ENCODE measurements at places on chromosomes 1 and 21.

DNA sequence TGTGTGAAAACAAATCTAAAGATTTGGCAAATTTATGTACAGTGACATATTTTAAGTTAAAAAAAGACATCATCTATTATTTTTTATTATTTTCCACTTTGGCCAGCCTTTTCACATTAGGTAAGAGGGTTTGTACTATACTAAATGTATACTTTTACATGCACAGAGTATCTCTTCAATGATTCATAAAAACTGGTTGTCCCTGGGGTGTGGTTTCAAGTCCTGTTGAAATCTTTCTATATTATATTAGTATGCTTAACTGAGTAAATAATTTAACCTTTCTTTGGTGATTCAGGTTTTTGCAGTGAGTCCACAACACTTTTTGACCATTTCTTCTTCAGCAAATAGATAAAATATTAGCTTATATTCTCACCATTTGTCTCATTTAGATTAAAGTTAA, 45.7 kb downstream of the EEIG2 start:
- DNase-seq = no peak

- no peak for DNase-seq
Observed at GRCh38 chr1:95438218-95438948, 204.4 kb downstream of the RWDD3 start.

DNA sequence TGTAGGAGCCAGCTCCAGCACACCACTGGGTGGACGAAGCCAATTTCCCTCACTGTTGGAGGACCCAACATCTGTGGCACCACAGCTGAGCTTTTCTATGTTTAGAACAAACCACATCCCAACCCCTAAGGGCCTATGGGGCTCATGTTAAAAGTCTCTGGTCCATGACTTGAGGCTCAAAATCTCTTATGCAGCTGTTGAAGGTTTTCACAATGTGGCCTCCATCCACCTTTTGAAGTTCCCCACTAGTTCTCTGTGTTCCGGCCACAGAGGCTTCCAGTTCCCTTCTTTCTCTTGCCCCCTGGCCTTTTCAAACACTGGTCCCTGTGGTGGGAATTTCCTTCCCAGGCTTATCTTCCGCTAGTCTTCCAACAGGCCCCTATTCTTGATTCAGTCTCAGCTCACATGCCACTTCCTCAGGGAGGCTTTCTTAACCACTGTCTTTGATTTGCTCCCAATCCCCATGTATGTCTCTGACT, 3.9 kb upstream of the IFNLR1 start:
- DNase-seq = no peak

DNA sequence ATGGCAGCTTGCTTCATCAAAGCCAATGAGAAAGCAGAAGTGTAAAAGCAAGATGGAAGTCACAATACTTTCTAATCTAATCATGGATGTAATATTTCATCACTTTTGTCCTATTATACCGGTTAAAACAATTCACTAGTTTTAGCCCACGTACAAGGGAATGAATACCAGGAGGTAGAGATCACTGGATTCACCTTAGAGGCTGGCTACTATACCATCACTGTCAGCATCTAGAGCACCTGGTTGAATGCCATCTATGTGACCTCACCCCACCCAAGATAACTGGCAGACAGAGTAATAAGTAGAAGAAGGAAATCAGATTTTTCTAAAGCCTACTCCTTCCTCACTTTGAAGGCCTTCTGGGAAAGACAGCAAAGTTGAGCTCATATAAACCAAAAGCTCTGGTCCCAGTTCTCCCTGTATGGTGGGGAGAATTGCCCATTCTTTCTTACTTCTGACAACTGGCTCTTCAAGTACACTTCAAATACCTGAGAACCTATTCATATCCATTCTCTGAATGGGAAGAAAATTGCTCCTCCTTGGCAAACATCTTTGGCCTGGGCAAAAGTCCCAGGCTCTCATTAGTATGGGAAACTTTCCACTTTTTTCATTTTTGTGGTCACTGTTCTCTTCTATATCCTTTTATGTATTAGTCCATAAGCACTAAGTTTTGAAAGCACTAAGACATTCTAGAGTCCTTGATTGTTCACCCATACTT, 24.8 kb downstream of the HSD3B1 start:
- no peak for DNase-seq

GRCh38 chr1:38031513-38031866, 15.1 kb downstream of the POU3F1 start:
- no peak for DNase-seq

DNA sequence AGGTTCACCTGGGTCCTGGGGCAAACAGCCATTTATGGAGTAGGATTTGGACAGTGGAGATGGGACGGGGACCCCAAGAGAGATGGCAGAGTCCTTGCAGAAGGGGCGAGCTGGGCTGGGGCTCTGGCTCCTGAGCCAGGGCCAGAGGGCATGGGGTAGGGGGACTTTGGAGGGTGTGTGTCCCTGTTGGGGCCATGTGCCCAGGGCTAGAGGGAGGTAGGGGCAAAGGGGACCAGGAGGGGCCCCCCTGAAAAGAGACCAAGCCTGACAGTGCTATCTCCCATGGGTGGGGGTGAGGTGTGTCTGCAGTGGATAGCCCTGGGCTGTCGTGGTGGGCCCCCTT, 92.3 kb downstream of the TRIM11 start:
- DNase-seq = no peak

GRCh38 chr21:38660333-38661196, 145.2 kb upstream of the ETS2 start:
- no peak for DNase-seq

DNA sequence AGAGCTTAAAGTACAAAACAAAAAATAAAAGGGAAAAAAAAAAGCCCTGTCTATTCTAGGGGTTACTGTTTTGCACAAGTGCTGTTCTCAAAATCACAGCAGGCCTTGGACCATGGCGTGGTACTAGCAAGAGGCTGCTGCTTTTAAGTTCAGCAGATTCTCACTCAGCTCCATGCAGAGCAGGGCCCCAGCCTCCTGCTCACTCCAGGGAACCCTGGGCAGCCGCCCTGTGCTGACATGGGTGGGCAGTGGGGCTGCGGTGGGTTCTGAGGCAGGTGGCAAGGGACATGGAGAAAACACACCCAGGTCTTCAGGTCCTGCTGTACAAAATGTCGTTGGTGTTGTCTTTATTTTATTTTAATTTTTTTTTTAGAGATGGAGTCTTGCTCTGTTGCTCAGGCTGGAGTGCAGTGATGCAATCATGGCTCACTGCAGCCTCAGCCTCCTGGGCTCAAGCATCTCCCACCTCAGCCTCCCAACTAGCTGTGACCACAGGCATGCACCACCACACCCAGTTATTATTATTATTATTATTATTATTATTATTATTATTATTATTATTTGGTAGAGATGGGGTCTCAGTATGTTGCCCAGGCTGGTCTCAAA, 170.9 kb downstream of the DYRK1A start:
- DNase-seq = no peak

DNA sequence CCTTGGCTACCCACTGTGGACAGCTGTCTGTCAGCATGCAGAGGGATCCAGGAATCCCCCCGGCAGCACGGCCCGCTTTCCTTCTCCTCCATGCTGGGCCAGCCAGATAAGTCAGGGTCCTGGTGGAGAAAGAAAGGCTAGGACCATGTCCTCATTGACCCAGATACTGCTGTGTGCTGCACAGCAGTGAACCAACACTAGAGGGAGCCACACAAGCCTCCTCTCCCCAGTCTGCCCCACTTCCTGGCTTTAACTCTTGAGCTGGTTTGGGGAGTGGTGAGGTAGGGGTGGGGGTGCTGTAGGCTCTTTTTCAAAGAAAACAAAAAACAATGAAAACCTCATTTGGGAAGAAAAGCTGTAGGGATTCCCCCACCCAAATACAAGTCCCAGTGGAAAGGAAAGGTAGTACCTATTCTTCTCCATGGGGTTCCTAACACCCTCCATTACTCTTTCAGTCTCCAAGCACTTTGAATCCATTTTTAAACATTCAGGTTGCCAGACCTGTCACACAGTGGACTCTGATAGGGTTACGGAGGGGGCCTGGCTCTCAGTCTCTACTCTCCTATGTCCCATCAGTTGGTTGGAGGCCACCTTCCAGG, 84.9 kb upstream of the CD1D start:
- peak; percentile 13 for DNase-seq

GRCh38 chr21:26813426-26813998, 31.7 kb downstream of the ADAMTS1 start:
- no peak for DNase-seq

GRCh38 chr1:90836345-90836679, 119.2 kb upstream of the BARHL2 start:
- DNase-seq = no peak

GRCh38 chr1:243287652-243288051, 31.8 kb downstream of the SDCCAG8 start:
- DNase-seq = no peak

- DNase-seq = no peak
Observed at GRCh38 chr1:181409981-181410380, 73.3 kb upstream of the CACNA1E start.

GRCh38 chr1:215256936-215257679, 174.6 kb downstream of the KCNK2 start:
- no peak for DNase-seq

DNA sequence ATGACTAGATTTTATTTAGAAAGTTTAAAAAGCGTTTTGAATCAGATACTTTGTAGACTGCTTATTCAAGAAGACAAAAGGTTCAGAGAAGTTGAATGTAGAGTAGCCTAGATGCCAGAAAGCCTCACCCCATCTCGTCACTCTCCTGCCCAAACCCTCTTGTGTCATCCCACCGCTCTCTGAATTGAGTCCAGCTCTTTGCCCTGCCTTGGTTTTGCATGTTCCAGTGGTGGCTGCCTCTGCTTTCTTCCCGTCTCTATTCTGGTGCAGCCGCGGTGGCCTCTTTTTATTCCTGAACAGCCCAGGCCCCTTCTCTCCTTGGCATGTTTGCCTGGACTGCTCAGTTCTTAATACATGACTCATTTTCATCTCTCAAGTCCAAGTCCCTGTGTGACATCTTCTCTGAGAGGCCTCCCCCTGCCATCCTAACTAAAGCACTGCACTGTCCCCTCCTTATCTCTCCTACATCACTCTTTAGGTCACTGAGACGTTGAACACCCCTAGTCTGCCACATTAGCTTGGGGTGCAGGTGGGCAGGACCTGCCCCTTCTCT, 22.9 kb downstream of the PRDM2 start:
- no peak for DNase-seq

DNA sequence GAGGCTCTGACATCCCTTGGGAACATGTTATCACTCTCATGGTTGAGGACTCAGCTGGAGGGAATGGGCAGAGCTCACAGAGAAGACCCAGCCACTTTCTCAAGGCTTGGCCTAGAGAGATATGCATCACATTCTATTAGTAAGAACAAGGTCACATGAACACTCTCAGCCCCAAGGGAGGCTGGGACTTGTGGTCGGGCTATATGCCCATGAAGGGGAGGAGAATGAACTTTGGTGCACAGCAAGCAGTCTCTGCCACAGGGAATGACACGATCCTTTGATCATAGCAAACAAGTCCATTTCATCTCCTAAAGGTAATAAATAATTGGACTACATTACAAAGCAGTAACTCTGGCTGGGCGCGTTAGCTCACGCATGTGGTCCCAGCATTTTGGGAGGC, 105.7 kb downstream of the SYF2 start:
- no peak for DNase-seq

DNA sequence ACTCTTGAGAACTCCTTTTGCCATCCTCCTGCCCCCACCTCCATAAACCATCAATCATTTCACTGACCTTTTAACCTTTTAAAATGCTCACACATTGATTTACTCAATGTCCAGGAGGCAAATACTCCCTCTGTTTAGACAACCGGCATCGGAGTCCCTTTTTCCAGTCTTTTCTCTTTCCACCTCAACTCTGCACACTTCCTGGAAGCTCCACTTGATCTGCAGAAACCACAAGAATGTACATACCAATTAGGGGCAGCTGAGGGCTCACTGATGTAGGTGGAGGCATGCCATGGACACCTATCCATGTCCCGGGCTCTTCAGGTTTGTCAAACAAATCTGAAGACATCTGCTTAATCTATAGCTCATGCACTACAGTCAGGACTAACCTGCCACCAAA, 5.3 kb upstream of the AMIGO1 start:
- no peak for DNase-seq

DNA sequence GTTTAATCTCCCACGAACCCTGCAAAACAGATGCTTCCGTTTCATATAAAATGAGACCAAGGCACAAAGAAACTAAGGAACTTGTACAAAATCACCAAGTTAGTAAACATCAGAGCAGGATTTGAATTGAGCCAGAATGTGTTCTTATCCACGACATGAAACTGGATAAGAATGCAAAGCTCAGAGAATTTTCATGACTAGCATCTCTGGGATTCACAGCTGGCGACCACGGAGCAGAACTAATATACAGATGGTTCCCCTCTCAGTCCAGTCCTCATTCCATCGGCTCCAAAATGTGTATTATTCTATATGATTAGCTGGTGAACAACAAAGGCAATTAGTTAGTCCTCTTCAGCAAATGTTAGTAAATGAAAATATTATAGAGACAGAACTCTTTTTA, 72.3 kb upstream of the ERG start:
- no peak for DNase-seq

DNA sequence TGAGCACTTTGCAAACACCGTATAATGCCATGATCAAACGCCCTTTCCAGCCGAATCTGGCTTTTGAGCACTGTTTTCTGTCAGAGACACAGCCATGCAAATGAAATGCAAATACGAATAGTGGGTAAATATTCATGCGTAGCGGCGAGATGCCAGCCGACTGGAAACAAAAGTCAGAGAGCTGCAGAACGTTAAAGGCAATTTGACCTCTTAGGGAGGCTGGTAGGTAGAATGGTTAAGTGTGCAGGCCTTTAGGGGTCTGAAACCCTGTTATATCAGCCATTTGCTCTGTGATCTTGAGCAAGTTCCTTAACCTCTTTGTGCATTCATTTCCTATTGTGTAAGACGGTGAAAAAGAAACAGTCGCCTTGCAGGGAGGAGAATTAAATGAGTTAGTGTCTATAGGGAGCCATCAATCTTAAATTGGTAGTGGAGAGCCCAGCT, 6.5 kb upstream of the SDHB start:
- no peak for DNase-seq

DNA sequence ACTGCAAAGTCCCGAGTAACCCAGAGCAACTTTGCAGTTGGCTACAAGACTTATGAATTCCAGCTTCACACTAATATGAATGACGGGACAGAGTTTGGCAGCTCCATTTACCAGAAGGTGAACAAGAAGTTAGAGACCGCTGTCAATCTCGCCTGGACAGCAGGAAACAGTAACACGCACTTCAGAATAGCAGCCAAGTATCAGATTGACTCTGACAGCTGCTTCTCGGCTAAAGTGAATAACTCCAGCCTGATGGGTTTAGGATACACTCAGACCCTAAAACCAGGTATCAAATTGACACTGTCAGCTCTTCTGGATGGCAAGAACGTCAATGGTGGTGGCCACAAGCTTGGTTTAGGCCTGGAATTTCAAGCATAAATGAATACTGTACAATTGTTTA, 66.8 kb downstream of the ACBD6 start:
- DNase-seq = no peak

- DNase-seq = no peak
Observed at GRCh38 chr21:36786186-36786585, 87.3 kb downstream of the SIM2 start.

DNA sequence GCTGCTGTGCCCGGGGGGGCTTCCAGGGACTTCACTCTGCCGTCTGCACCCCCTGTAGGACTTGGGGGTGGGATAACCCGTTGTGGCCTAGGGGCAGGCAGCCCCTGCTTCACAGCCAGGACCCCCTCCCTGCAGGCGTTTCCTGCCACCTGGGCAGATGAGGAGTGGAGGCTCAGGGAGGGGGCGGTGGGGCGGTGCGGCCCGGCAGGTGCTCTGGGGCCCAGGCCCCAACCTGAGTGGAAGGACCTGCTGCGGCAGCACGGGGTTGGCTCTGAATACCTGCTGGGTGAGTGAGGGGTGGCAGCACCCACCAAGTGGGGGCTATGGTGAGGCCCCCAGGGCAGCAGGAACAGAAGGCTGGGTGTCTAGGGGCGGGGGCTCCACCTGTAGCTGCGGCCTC, 78.6 kb upstream of the TTC34 start:
- DNase-seq = no peak

Data from activated gamma-delta T cell treated with Interleukin-2 at 50 U/mL for 16 hours (primary cell).